T-helper 17 cell (primary cell): ENCODE measurements at places on chromosomes 5 and 9.
A peak's percentile ranks its signal among the peaks of the same experiment; 100 is the strongest.

GRCh38 chr5:59587489-59588337 is 305.8 kb downstream of the PDE4D start:
- DNase-seq = no peak
- H3K4me3 ChIP-seq = no peak overlapping the region
- no peaks in the 10 kb centered on the region for H3K4me1 ChIP-seq
- no peaks in the 10 kb centered on the region for H3K36me3 ChIP-seq

- no peak overlapping the region for H3K4me3 ChIP-seq
- no peaks in the 10 kb centered on the region for H3K27me3 ChIP-seq
- no peak overlapping the region for H3K27ac ChIP-seq
- no peak for DNase-seq
- H3K36me3 ChIP-seq = peaks cover 2% of the 10 kb centered on the region
- no peaks in the 10 kb centered on the region for H3K4me1 ChIP-seq
Measured at GRCh38 chr5:94442991-94443390, 175.4 kb downstream of the KIAA0825 start.

GRCh38 chr5:8068078-8068477 is 199.1 kb downstream of the MTRR start:
- H3K27me3 ChIP-seq = no peaks in the 10 kb centered on the region
- no peak overlapping the region for H3K4me3 ChIP-seq
- no peak for DNase-seq
- no peaks in the 10 kb centered on the region for H3K4me1 ChIP-seq
- H3K27ac ChIP-seq = no peak overlapping the region

GRCh38 chr5:103424453-103425205 is 138.0 kb downstream of the NUDT12 start:
- no peaks in the 10 kb centered on the region for H3K4me1 ChIP-seq
- H3K27ac ChIP-seq = no peak overlapping the region
- peaks cover 33% of the 10 kb centered on the region for H3K27me3 ChIP-seq
- H3K36me3 ChIP-seq = no peaks in the 10 kb centered on the region
- H3K4me3 ChIP-seq = no peak overlapping the region

DNA sequence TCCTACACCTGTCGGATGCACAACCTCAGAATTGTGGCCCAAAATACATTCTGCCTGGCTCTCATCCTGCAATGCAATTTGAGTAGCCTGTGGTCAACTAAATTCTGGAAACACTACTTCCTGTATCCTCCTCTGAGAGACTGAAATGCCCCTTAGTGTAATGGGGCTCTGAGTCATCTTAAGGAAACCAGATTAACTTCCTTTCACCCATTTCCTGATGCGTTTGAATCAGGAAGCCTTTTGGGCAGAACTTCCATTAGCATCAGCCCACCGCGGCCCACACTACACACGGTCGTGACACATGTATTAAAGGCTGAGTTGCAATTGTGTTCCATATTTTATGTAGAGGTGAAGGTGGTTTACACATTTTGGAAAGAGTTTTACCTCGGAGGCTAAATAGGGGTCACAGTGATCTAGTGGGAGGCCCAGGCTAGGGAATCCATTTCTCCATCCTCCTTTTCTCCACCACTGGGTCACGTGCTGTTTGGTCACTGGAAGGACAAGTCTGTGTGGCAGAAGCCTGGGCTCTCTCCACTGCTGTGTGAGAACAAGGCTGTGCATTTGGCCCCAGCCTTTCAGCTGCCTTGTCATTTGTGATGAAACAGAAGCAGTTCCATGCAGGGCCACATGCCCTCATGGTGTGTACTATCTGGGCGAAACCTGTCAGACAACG is 55.9 kb downstream of the DAP start:
- H3K4me3 ChIP-seq = no peak overlapping the region
- H3K27ac ChIP-seq = peak overlapping the region; percentile 81
- DNase-seq = no peak
- H3K36me3 ChIP-seq = peaks cover 5% of the 10 kb centered on the region
- peaks cover 37% of the 10 kb centered on the region for H3K4me1 ChIP-seq

- no peak within 1 kb of the TSS for H3K4me3 ChIP-seq
- H3K4me1 ChIP-seq = no peaks in the 10 kb centered on the region
- H3K36me3 ChIP-seq = no peaks in the 10 kb centered on the region
- no peak within 1 kb of the TSS for H3K27ac ChIP-seq
Measured at GRCh38 chr5:140868721-140869554, at the start of gene PCDHA11. Gene PCDHA11, plus strand, starts transcription at chr5:140868957. Its CDS starts 147 bp downstream, at chr5:140869104.

GRCh38 chr5:124935065-124935464 is 188.6 kb upstream of the ZNF608 start:
- no peak for DNase-seq
- H3K27me3 ChIP-seq = no peaks in the 10 kb centered on the region

DNA sequence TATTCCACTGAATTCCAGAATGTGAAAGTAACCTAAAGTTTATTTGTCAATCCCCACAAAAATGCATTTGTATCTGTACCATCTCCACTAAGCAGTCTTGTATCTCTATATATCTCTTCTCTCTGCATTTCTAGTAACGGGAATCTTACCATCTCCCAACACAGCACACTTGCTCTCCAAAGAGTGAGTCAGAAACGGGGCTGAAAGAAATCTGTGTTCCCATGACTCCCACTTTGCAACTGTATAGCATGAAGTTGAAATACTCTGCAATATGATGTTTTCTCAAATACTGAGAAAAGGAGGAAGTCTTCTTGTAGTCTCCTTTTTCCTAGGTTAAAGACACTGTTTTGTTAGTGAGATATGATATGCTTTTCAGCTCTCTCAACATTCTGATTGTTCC is 848.8 kb upstream of the ACO1 start:
- no peaks in the 10 kb centered on the region for H3K27me3 ChIP-seq
- no peaks in the 10 kb centered on the region for H3K4me1 ChIP-seq
- H3K36me3 ChIP-seq = no peaks in the 10 kb centered on the region
- no peak overlapping the region for H3K27ac ChIP-seq
- no peak overlapping the region for H3K4me3 ChIP-seq
- no peak for DNase-seq

DNA sequence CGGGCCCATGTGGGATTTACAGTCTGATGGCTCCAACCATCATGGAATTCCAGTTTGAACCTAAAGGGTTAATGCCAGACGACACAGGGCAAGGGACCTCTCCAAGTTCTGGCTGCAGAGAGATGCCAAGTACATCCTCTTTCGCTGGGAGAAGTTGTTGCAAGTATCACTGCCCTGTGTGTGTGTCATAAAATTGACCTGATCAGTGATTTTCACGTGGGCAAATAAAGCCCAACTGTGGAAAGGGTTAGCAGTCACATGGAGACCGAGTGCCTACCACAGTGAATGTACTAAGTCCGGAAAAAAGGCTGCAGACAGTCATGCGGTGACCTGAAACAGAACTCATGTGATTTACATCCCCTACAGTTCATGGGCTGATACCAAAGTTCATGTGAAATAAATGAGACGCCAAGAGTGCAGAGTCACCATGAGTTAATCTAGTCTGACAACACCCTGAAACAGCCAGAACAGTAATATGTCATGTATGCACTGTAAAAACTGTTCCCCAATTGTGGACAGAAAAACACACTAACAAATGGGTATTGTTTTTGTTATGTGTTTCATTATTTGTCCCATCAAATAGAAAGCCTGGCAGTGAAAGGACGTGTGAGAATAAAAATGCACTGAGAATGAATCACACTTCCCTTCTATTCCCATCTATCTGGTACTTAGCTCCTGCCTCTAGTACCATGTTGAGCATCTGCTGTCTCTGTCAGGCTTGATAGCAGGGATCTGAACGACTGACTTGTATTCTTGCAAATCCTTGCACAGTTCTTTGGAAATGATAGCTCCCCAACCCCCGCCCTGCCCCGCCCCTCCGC is 115.7 kb downstream of the SUSD1 start:
- DNase-seq = no peak
- H3K27ac ChIP-seq = no peak overlapping the region
- H3K27me3 ChIP-seq = no peaks in the 10 kb centered on the region
- H3K4me1 ChIP-seq = peaks cover 14% of the 10 kb centered on the region

- H3K27ac ChIP-seq = no peak overlapping the region
- H3K36me3 ChIP-seq = peaks cover 4% of the 10 kb centered on the region
- no peak overlapping the region for H3K4me3 ChIP-seq
- DNase-seq = no peak
- peaks cover 19% of the 10 kb centered on the region for H3K27me3 ChIP-seq
Measured at GRCh38 chr9:100466171-100466828, 6.6 kb upstream of the TMEFF1 start.

GRCh38 chr5:166746506-166746905 is 1544.9 kb upstream of the WWC1 start:
- no peaks in the 10 kb centered on the region for H3K36me3 ChIP-seq
- H3K4me3 ChIP-seq = no peak overlapping the region
- H3K27ac ChIP-seq = no peak overlapping the region
- DNase-seq = no peak
- no peaks in the 10 kb centered on the region for H3K4me1 ChIP-seq
- H3K27me3 ChIP-seq = no peaks in the 10 kb centered on the region

- H3K4me1 ChIP-seq = peaks cover 10% of the 10 kb centered on the region
- peaks cover 2% of the 10 kb centered on the region for H3K36me3 ChIP-seq
- H3K27me3 ChIP-seq = peaks cover 7% of the 10 kb centered on the region
- H3K4me3 ChIP-seq = no peak overlapping the region
Measured at GRCh38 chr9:6052293-6052919, 37.0 kb upstream of the RANBP6 start.

GRCh38 chr9:37209431-37210386 is 89.3 kb downstream of the ZCCHC7 start:
- no peak overlapping the region for H3K4me3 ChIP-seq
- no peaks in the 10 kb centered on the region for H3K27me3 ChIP-seq
- H3K36me3 ChIP-seq = no peaks in the 10 kb centered on the region
- peaks cover 34% of the 10 kb centered on the region for H3K4me1 ChIP-seq
- peak overlapping the region; percentile 68 for H3K27ac ChIP-seq

GRCh38 chr9:114719290-114719689 is 37.3 kb upstream of the TEX48 start:
- H3K27me3 ChIP-seq = no peaks in the 10 kb centered on the region
- H3K27ac ChIP-seq = peak overlapping the region; percentile 82
- H3K4me1 ChIP-seq = peaks cover 40% of the 10 kb centered on the region
- DNase-seq = no peak
- no peak overlapping the region for H3K4me3 ChIP-seq

GRCh38 chr5:166651234-166651633 is 1640.2 kb upstream of the WWC1 start:
- H3K36me3 ChIP-seq = no peaks in the 10 kb centered on the region
- no peak for DNase-seq
- no peak overlapping the region for H3K27ac ChIP-seq

- no peak overlapping the region for H3K4me3 ChIP-seq
- no peak overlapping the region for H3K27ac ChIP-seq
- no peaks in the 10 kb centered on the region for H3K27me3 ChIP-seq
Measured at GRCh38 chr9:13589034-13589737, 309.7 kb upstream of the MPDZ start.

DNA sequence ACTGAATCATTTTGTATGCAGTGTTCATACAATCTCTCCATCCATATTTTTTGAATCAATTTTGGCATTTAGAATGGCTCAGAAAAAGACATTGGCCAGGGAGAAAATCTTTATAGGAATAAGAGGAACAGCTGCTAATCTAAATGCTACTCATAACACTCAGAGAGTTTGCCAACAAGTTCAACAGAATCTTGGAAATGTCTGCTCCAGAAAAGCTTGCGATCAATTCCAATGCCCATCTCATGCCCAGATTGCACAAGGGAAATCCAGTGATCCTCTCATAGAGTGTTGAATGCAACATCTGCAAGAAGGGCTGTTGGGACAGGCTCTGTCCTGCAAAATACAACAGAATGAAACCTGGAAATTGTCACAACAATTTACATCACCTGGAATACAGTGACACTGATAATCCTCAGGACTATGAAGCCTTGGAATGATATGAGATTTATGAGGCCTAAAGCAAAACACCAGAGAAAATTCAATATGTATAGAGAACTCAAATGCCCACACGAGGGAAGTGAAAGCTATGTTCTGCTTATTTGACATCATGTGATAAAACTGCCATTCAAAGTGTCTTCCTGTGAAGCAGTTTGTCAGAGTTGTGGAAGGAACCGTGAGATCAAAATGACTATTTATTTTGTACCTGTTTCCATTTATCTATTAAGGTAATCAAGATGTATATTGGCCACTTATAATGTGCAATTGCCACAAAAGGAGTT is 190.1 kb downstream of the PARP8 start:
- H3K4me1 ChIP-seq = peaks cover 3% of the 10 kb centered on the region
- no peaks in the 10 kb centered on the region for H3K36me3 ChIP-seq
- H3K4me3 ChIP-seq = no peak overlapping the region

DNA sequence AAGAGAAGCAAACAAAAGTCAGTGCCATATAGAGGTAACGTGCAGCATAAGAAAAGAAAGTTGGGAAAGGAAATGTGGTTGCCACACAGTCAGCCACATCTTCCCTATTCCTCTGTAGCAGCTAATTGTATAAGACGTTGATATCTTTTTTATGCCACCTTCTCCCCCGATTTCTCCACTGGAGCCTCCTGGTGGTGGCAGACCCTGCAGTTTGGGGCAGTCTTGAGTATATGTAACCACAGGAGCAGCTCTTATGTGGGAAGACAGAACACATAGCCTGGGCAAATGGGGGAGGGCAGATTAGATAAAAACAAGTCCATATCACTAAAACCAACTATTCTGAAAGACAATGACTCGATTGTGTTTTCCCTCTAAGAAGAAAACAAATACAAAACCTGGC is 99.7 kb downstream of the PLCXD3 start:
- DNase-seq = no peak
- H3K4me3 ChIP-seq = no peak overlapping the region
- no peak overlapping the region for H3K27ac ChIP-seq

DNA sequence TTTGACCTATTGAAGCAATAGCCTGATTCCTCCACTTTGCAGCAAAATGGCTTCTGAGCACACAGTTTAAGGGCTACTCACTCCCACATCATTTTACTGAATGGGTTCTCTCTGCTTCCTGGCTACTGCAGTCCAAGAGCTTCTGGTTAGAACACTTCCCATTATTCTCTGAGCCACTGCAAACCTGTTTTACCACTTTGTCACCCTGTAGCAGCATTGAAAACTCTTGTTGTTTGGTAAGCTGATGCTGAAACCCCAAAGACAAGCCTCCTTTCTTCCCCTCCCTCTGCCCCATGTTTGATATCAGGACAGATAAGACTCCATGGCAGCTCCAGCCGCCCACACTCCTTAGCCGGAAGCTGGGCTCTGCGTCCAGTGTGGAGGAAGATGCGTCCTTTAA is 84.4 kb upstream of the RARS1 start:
- no peaks in the 10 kb centered on the region for H3K4me1 ChIP-seq
- H3K27ac ChIP-seq = no peak overlapping the region
- DNase-seq = no peak
- no peaks in the 10 kb centered on the region for H3K27me3 ChIP-seq
- H3K36me3 ChIP-seq = no peaks in the 10 kb centered on the region

- H3K27me3 ChIP-seq = peaks cover 17% of the 10 kb centered on the region
- no peak overlapping the region for H3K4me3 ChIP-seq
- no peaks in the 10 kb centered on the region for H3K4me1 ChIP-seq
- no peaks in the 10 kb centered on the region for H3K36me3 ChIP-seq
- DNase-seq = no peak
Measured at GRCh38 chr5:31359839-31360238, 166.4 kb downstream of the CDH6 start.

GRCh38 chr5:81554647-81555046 is 160.7 kb upstream of the ACOT12 start:
- peaks cover 3% of the 10 kb centered on the region for H3K36me3 ChIP-seq
- no peak overlapping the region for H3K4me3 ChIP-seq
- H3K27me3 ChIP-seq = no peaks in the 10 kb centered on the region
- H3K27ac ChIP-seq = no peak overlapping the region

- no peak overlapping the region for H3K27ac ChIP-seq
- H3K36me3 ChIP-seq = no peaks in the 10 kb centered on the region
- DNase-seq = no peak
- H3K27me3 ChIP-seq = peaks cover 33% of the 10 kb centered on the region
- no peak overlapping the region for H3K4me3 ChIP-seq
Measured at GRCh38 chr5:59798862-59799667, 94.5 kb downstream of the PDE4D start.
